ENCODE measurements at places on chromosomes 3 and 15.

DNA sequence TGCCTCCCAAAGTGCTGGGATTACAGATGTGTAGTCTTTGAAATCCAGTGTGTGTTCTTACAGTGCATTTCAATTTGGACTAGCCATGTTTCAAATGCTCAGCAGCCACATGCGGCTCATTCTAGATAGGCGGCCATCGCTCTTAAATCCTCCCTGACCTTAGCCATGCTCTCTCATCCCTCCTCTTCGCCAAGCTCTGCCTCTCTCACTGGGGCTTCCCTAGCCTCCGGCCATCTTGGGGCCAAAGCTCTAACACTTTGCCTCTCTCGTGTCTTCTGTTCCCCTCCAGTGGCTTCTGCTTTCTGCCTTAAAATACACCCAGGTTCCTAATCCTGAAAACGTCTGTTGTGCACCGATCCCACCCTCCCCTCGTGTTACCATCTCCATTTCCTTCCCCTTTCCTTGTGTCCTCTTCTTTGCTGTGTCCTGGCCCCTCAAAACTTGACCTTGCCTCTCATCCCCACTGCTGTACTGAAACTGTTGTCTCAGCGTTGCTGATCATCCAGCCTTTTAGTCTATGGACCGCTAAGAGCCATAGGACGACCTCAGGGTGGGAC, 1.4 kb upstream of the GHRL start:
- DNase-seq, result no peak

DNA sequence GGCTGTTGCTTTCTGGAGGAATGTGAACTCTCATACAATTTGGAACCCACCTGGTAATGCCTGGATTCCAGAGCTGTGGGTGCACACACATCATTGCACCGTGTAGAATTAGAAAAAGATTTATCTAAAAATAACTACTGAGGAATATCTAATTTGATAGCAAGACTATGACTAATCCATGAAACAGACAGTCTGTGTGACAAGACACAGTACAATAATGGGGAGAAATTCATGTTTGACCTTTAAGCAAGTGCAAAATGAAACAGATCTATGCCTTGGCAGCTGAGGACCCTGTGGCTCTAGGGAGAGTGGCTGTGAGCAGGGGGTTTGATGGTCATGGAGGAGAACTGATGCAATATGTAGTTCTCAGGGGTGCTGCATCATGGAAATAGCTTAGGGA, 7.9 kb upstream of the DOCK3 start:
- DNase-seq, result no peak

DNA sequence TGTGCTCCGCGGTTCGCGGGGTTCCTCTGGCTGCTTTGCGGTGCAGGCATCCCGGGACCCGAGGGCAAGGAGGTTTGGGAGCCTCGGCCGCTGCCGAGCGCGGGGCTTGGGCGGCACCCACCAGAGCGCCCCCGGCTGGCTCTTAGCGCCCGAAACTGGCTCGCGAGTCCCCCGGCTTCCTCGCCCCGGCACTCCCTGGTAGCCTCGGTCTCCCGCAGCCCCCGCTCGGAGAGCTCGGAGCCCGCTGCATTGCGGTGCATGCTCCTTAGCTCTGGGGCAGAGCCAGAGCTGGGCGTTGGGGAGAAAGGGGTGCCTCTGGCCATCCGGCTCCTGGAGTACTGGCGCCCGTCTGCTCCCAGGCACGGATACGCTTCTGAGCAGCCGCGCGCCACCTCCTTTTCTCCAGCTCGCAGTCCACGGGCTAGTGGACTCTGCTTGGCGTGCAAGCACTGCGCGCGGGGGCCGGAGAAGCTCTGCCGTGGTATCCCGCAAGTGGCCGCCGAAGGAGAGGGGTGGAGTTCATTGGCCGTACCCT, 753 bp downstream of the EPHB1 start:
- no peak for DNase-seq

DNA sequence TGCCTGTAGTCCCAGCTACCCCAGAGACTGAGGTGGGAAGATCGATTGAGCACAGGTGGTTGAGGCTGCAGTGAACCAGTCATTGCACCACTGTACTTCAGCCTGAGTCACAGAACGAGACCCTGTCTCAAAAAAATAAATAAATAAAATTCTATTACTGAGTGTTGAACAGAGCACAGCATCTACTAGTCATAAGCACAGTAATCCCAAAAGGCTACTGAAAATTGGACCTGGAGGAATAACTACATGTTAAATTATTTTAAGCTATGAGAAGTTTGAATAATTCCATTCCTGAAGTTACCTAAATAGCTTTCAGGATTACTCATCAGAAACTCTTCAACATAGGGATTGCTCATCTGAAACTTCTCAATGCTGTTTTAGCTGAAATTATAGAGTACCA, 43.4 kb downstream of the ARMC8 start:
- DNase-seq, result no peak

GRCh38 chr15:74609938-74610301, 5.7 kb upstream of the CLK3 start:
- no peak for DNase-seq

GRCh38 chr15:70065006-70065722, 32.6 kb downstream of the TLE3 start:
- DNase-seq, result no peak

GRCh38 chr3:128001576-128001975, 50.7 kb upstream of the SEC61A1 start:
- no peak for DNase-seq

DNA sequence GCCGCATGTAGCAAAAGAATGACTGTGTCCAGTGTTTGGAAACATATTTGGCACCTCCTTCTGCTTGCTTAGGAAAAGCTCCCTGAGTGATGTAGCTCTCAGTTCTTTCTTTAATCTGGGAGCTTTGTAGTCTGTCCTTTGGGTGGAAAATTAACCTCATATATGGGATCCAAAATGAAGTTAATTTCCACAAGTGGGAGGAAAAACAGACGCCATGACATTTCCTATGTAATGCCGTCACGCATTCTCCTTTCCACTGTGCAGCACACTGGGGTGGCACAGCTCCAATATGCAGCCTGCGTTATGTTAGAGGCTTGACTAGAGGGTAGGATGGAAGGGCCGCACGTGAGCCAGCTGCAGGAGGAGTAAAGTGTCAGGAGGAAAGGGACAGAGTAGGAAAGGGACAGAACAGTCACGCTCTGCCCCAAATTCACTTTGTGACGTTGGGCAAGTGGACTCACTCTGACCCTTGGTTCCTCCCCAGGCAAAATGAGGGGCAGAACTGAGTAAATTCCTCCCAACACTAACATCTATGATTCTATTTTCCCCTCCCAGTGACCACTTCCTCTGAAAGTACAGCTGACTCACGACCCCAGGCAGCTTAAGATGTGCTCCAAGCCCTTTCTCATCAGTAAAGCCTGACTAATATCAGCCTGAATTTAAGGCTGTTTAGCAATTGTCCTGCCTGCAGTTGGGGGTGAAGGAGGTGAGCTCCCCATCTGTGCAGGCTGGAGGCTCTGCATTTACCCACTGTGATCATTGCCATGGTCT, 176.5 kb upstream of the PFN2 start:
- no peak for DNase-seq

- no peak for DNase-seq
Measured at GRCh38 chr15:33112541-33113105, 81.9 kb downstream of the FMN1 start.

DNA sequence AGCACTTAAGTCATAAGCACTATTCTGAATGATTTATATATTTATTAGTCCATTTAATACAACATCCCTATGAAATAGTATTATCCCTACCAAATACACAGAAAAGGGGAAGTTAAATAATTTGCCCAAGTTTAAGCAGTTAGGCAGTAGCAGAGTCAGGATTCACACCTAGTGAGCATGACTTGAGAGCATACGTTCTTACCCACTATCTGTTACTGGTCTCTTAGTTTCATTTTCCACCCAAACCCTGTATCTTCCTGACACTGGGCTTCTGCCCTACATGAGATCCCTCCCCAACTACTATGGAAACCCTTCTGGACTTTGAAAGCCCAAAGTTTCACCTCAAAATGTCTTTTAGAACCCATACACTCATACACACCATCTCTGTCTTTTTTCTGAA, 4.4 kb upstream of the ATOSA start:
- no peak for DNase-seq

DNA sequence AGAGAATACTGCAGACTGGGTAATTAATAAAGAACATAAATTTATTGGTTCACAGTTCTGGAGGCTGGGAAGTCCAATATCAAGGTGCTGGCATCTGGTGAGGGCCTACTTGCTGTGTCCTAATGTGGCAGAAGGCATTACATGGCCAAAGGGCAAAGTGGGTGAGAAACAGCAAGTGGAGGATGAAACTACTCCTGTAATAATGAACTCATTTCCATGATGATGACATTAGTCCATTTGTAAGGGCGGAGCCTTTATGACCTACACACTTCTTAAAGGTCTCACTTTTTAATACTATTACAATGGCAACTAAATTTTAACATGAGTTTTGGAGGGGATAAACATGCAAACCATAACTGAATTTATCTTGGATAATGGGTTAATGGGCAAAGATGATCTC, 139.6 kb upstream of the SGO1 start:
- DNase-seq, result no peak

DNA sequence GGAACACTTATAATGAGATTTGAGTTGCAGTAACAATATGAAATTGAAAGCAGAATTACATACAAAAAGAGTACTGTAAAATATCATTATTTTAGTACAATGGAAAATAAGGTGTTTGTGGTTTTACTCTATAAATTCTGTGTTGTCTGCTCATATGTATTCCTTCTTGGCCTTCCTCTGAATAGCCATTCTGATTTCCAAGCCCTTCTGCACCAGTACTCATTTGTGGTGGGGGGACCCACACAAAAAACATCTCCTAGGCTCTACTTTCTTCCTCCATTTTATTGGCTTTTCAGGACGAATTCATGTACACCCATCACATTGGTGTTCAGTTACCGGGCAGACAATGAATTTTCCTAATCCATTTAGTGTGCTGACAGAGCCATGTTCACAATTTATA, 338.2 kb downstream of the ERC2 start:
- no peak for DNase-seq

- DNase-seq, result no peak
Measured at GRCh38 chr15:71512682-71513006, 297.7 kb upstream of the NR2E3 start.

DNA sequence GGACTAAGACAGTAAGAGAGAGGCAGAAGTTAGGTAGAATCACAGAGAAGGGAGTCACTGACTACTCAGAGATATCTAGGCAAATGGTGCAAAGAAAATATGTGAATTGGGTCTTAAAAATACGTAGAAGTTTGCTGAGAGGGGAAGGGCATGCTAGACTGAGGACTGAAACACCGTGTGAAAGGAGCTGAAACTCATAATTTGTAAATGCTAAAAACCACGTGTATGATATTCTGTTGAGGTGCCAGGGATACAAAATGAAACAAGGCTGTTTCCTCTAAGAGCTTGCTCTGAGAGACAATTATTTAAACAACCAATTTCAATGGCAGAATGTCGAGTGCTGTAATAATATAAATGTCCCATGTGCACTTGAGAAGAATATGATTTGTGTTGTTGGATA, 47.2 kb downstream of the NCK1 start:
- no peak for DNase-seq

- DNase-seq, result no peak
Measured at GRCh38 chr3:176403531-176403930, 793.8 kb downstream of the TBL1XR1 start.
